NCI-H2081 treated with DMSO at 0.1 percent for 48 hours (cell line): ENCODE measurements at places on chromosomes 3 and 15.
A peak's percentile ranks its signal among the peaks of the same experiment; 100 is the strongest.

GRCh38 chr3:122260206-122260605, 64.8 kb upstream of the CSTA start:
- no peak for DNase-seq

DNA sequence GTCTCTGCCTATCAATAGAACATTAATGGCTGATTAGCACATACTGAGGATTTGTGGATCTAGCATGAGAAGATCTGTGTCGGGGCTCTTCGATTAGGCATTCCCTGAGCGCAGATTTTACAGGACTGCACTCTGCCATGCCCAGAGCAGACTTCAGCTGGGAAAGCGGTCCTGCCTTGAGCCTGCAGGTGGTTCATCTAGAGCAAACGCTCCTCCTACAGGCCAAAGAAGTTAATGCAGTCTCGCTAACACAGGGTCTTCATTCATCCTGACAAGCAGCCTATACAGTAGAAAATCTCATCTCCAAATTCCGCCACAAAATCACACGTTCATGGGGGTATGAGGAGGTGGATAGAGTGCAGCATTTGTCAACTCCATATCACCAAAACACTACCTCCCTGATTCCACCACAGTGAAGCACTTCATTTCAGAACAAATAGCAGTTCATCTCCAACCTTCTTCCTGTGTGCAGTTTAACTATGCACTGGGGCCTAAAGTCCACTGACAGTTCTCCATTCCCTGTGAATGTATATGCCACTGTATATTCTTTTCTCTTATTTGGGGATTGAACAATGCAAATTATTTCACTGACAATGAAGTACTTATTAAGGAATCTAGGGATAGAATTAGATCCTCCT, 405.8 kb downstream of the IGSF11 start:
- peak; percentile 25 for DNase-seq

- DNase-seq = no peak
These were observed 13.5 kb downstream of the PAK2 start for GRCh38 chr3:196753201-196753600.

- peak; percentile 98 for DNase-seq
These were observed 457.5 kb upstream of the ALCAM start for GRCh38 chr3:104909198-104909597.

DNA sequence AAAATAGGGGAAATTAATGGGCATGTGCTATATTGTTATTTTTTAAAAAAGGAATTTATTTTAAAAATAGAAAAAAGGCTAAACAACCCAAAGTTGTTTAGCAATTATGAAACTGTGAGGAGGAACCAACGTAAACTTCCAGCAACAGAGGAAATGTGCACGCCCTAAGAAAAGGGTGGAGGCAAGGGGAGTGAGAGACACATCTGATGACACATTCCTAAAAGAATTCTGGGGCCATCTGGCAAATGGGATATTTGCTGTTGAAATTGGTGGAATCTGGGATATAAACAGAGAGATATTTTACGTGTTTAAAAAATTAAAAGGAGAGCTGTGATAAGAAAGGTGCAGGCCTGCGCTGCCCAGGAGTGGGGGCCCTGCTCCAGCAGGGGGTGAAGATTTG, 50.8 kb upstream of the MUC13 start:
- no peak for DNase-seq

- DNase-seq = no peak
These were observed 483.1 kb downstream of the NAALADL2 start for GRCh38 chr3:175342196-175342595.

- no peak for DNase-seq
These were observed 110.7 kb upstream of the CDIN1 start for GRCh38 chr15:36468746-36469145.

DNA sequence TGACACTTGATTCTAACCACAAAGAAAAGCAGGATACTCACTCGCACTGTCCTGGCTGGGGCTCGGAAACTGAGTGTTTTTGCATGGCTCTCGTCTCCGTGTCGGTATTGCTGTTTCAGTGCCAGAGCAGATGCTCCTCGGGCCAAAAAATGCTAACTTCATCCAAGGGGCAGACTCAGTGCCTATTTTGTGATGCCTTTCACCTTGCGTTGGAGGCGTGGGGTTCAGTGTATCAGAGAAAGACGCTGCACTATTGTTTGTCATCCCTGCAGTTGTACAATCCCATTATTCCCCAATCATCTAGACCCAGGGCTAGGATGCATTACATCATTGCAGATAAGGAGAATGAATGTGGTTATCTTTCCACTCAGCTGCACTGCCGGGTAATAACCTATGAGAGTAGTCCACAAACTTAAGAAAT, 1.4 kb downstream of the CACNA2D3 start:
- no peak for DNase-seq

- no peak for DNase-seq
These were observed 2.1 kb downstream of the CD47 start for GRCh38 chr3:108088697-108089096.

DNA sequence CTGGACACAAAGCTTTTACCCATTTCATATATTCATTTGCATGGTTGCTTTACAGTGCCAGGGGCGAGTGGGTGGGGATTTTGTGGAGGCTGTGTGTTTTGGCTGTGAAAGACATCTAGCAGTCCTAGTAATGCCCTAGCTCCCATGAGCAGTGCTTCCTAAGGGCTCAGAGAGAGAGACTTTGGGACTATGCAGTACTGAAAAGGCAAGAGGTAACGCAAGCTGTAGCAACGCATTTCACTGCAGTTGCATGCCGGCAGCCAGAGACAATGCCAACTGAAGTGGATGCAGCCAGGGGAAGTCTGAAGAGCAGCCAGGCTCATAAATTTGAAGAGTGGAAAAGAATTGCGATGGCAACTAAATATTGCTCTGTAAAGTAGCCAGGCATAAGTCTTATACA, 27.4 kb upstream of the ATP10A start:
- no peak for DNase-seq

- no peak for DNase-seq
These were observed 116.5 kb upstream of the CMC1 start for GRCh38 chr3:28124882-28125281.

GRCh38 chr3:188507244-188507720, 353.3 kb downstream of the LPP start:
- no peak for DNase-seq

DNA sequence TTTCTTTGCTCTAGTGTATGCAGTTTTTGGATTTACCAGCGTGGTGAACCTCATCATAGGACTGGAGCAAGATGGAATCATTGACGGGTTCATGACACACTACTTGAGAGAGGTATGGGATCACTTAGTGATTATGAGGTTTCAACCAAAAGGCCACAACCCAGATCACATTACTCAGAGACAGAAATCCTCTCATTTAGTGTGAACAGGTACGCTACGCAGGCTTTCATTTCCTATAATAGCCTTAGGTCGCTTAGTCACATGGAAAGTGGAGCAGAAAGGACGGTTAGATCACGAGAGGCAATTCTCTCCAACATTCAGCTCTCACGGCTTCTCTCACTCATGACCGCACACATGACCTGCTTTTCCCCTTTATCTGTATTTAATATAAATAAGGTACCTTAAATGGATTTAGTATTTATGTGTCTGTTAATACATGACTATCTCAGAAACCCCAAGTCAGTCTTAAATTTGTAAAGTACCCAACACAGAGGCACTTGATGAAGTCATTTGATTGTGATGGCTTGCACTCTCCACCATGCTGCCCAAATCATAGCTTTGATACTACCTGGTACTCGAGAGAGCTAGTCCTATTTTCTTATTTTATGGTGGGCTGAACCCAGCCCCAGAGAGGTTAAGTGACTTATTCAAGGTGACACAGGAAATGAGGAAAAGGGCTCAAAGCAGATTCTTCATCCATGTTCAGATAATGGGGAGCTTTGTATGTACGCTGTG, 8.6 kb downstream of the TM6SF1 start:
- no peak for DNase-seq

GRCh38 chr3:133276594-133276993, 123.3 kb upstream of the BFSP2 start:
- DNase-seq = no peak

- no peak for DNase-seq
These were observed 21.0 kb downstream of the TKT start for GRCh38 chr3:53234841-53235232.

DNA sequence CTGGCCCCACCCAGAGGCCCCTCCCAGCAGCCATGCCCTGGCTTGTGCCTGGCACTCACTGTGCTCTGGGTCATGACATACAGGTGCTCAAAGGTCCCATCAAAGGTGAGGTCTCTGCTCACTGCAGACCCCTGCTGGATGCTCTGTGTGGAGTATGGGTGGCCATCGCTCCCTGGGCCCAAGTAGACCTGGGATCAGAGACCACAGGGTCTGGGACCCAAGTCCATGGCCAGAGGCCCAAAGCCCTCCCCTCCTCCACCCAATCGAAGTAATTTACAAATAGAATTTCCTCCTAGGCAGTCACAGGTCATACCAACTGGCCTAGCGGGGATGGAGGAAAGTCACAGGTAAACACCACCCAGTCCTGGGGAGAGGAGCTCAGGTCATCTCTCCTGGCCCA, 7.6 kb downstream of the PLXNB1 start:
- no peak for DNase-seq

DNA sequence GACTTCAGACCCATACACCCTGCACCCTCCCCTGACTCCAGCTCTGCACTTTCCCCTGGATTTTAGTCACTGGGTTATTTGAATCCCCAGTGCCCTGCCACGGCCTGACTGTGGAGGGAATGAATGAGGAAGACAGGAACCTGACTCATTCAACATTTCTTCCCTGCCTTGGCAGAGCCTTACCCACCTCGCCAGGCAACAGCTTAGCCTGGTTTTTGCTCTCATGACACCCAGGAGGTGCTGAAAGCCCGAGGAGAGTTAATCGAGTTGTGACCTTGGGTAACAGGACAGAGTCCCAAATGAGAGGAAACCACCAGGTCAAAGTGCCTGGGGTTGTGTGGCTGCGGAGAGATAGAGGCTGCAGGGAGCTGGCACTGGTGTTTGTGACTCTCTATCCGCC, 128.3 kb downstream of the SMAD6 start:
- DNase-seq = no peak

DNA sequence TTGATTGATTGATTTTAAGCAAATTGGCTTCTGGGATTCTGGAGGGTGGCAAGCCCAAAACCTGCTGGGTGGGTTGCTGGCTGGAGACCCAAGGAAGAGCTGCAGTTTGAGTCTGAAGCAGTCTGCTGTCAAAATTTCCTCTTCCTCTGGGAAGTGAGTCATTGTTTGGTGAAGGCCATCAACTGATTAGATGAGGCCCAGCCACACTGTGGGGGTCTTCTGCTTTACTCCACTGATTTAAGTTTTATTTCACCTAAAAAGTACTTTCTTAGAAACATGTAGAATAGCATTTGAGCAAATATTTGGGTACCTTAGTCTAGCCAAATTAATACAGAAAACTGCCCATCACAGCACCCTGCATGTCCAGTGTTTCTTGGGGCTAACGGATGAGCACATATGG, 33.8 kb downstream of the FAH start:
- no peak for DNase-seq

- DNase-seq = no peak
These were observed 137.3 kb downstream of the WNT5A start for GRCh38 chr3:55349851-55350250.

DNA sequence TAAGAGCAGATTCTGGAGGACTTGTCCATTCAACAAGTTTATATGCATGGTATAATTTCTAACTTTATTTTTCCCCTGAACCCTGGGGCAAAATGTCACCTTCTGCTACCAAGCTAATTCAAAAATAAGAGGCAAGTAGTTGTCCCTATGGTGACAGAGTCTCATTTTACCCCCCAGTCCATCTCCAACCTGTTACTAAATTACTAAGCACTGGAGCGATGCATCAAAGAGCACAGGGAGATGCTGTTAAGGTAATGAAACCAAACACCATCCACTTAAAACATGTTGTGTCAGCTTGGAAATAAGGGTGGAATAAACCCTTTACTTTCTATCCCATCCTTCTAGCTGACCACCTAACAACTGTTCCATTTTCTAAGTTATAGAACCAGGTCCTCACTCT, 417.4 kb upstream of the ATP11B start:
- DNase-seq = no peak

GRCh38 chr3:137264071-137264820, 306.5 kb downstream of the IL20RB start:
- DNase-seq = no peak

DNA sequence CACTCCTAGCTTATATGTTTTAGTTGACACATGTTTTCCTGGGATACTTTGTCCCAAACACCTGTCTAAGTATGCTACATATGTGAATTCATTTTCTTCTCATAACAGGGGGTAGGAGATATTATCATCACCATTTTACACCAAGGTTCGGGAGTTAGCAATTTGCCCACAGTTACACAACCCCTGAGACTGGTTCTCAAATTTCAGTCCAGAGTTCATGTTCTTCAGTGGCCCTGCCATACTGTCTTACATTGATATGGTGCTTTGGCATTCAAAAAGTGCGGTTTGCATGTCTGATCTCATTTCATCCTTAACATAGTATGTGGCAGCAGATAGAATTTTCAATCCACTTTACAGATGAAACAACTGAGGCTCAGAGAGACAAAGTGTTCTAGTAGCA, 38.4 kb downstream of the ROBO2 start:
- no peak for DNase-seq

- DNase-seq = no peak
These were observed 340.5 kb upstream of the NECTIN3 start for GRCh38 chr3:110731148-110731547.
